Smooth muscle cell of the brain vasculature (primary cell): ENCODE measurements at places on chromosomes 7 and 10.

DNA sequence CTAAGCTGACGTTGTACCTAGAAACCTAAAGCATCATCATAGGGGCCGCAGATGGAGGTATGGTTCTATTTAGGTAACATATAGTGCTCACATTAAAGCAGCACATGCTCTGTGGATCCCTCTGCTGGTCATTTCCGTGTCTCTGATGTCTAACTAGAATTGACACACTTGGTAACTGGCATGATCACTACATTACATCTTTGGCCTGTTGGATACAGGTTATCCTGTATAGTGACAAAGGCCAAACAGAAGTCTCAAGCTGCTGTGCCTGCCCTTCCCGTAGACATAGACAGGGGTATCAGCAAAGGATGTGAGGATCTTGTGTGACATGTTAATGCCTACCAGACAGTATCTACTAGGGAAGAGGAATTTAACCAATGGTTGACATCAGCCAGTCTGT is 51.2 kb downstream of the KIF5B start:
- DNase-seq: peak; percentile 18

- DNase-seq: no peak
Observed at GRCh38 chr10:77911535-77912123, 14.9 kb downstream of the DLG5 start.

DNA sequence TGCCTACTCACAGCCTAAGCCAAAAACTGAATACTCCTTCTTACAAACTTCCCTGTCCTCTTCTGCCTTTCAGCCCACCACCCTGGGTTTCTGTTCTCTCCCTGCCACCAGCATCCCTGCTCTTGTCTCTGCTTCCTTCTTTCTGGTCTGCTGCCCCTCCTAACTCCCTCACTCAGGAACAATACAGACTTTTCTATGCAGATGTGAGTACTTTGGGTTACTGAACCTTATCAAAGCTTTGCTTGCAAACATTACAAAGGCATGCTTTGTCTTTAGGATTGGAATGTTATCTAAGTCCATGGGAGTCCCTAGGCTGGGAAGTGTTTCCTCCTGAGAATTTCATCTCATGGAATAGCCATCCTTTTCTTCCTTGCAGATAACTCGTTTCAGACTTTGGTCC is 28.9 kb downstream of the CNNM1 start:
- no peak for DNase-seq

GRCh38 chr10:63832686-63833085 is 311.5 kb downstream of the REEP3 start:
- no peak for DNase-seq

GRCh38 chr10:72218325-72218724 is 2.2 kb upstream of the ASCC1 start:
- DNase-seq: no peak

DNA sequence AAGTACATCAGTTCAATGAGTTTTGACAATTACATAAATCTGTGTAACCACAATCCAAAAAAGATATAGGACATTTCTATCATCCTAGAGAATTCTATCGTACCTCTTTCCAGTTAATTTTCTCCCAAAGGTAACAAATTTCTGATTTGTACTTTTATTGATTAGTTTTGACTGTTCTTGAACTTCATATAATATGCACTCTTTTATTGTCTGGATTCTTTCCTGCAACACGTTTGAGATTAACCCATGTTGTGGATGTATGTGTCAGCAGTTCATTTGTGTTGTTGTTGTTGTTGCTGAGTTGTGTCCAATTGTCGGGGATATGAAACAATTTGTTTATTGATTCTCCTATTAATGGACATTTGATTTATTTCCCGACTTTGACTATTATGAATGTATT is 145.9 kb upstream of the WDR11 start:
- DNase-seq: no peak

- DNase-seq: no peak
Observed at GRCh38 chr10:92241158-92241500, 49.7 kb downstream of the CPEB3 start.

GRCh38 chr7:82114237-82114636 is 329.3 kb downstream of the CACNA2D1 start:
- DNase-seq: no peak

GRCh38 chr7:105748701-105749100 is 127.7 kb downstream of the ATXN7L1 start:
- DNase-seq: no peak

DNA sequence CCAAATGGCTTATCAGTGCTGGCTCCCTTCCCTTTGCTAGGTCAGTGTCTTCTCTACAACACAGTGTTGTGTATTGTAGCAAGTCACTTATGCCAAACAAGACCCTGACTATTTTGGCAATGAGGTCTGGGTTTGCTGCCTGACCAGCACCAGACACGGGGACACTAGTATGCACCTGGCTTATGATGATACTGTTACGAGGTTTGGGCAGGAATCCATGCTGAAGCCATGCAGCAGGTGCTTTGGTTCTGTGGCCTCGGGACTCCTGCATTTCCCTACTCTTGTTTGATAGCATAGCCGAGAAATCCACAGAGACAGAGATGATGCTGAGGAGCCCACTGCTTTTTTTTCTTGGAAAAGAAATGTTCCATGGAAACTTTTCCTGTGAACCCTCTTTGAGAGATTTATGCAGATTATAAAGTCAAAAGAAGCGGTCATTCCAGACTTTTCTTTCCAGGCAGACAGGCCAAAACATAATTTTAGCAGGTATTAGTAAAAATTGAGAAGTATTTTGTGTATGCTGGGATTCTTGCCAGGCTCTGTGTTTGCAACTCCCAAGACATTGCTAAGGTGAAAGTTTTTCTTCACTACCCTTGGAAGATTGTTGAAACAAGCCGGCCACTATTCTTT is 291.1 kb downstream of the BBS9 start:
- no peak for DNase-seq

DNA sequence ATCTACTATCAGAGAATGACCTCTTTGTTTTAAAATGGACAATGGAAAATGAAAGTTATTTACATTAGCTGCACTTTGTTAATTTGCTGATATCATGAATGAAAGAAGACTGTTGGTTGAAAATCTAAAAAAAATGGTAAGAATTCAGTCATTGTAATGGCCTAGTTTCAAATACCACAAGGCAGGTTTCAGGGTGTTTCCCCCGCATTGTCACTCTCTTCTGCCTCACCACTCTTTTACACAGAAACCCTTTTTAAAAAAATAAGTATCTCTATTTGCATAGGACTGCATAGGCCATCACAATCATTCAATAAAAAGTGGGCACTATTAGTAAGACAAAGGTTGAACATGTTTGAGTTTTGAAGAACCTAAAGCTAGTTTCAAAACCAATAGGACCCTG is 737.1 kb downstream of the INHBA start:
- DNase-seq: no peak

- DNase-seq: peak; percentile 33
Observed at GRCh38 chr10:91340613-91341362, 69.4 kb upstream of the HECTD2 start.

- DNase-seq: peak; percentile 63
Observed at GRCh38 chr7:131895541-131896164, 339.2 kb upstream of the PODXL start.

DNA sequence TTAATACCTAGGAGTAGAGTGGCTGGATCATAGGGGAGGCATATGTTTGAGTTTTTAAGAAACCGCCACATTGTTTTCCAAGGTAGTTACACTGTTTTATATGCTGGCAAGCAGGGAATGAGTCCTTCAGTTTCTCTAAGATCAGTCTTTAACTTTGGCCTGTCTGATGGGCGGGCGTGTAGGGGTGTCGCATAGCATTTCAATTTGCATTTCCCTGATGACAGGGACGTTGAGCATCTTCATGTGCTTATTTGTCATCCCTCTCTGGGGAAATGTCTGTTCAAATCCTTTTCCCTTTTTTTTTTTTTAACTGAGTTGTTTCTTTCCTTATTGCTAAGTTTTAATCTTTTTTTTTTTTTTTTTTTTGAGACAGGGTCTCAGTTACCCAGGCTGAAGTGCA is 9.8 kb downstream of the MTG1 start:
- DNase-seq: no peak

GRCh38 chr7:139658908-139659675 is 118.7 kb downstream of the HIPK2 start:
- DNase-seq: no peak

- no peak for DNase-seq
Observed at GRCh38 chr10:118259288-118259906, 82.7 kb downstream of the FAM204A start.

GRCh38 chr10:102652170-102652916 is 8.1 kb downstream of the TRIM8 start:
- no peak for DNase-seq

GRCh38 chr7:43531700-43532099 is 51.2 kb upstream of the STK17A start:
- no peak for DNase-seq

DNA sequence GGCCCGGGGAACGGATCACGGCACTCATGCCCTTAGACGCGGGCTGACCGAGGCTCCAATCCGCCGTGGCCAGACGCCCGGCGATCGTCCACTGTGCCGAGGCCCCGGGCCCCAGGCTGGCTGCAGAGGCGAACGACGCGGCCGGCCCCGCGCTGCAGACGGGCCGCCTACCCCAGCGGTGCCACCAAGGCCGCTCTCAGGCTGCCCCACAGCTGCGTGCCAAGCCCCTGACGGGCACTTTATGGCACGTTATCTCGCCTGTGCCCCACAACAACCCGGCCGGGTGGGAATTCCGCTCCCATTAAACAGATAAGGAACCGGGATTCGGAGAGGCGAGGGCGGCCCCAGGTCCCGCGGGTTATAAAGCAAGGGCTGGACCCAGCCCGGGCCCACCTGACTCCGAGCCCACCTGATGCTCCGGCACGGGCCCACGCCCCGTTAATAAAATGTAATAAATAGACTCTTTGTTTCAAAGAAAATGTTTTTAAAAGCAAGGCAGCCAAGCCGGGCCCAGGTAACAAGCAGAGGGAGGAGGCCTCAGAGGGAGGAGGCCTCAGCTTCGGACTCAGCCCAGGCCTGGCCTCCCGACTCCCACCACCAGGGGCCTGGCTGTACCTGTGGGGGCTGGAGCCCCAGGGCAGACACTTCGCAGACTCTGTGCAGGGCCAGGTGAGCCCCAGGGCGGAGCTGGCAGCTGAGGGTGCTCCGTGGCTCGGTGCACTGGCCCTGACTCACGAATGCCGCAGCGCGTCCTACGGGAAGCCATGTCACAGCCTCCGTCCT is 79.7 kb downstream of the FOXL3 start:
- DNase-seq: no peak

DNA sequence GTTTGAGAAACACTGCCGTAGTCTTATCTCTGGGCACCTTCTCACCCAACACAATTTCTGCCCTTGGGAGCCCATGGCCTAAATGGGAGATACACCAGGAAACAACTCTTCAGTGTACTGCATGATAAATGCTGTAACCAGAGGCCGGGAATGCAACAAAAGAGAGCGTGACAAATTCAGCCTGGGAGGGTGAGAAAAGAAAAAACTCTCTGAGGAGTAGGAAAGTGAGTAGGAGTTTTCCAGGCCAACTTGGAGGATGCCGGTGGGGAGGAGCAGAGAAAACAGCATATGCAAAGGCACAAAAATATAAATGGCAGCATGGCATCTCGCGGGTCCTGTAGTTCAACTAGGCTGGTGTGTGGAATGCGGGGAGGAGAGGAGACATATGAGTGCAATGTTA is 624.5 kb downstream of the PARD3 start:
- DNase-seq: no peak

DNA sequence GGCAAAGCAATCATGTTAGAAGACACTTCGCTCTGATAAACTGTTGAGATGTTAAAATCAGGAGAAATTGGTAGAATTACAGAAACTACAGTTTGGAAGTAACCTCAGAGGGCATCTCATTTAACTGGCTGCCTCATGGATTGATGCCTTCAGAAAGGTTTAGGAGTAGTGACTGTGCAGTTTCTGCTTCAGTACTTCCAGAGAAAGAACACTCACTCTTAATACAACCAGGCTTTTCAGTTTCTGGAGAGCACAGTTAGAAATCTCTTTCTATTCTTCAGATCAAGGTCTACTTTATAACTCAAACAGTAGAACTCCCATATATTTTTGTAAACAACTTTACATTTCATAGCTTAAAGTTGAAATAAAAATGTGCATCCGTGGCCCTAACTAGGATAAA is 1358.9 kb upstream of the LRRTM3 start:
- no peak for DNase-seq

- no peak for DNase-seq
Observed at GRCh38 chr7:911791-912480, 35.6 kb downstream of the GET4 start.

DNA sequence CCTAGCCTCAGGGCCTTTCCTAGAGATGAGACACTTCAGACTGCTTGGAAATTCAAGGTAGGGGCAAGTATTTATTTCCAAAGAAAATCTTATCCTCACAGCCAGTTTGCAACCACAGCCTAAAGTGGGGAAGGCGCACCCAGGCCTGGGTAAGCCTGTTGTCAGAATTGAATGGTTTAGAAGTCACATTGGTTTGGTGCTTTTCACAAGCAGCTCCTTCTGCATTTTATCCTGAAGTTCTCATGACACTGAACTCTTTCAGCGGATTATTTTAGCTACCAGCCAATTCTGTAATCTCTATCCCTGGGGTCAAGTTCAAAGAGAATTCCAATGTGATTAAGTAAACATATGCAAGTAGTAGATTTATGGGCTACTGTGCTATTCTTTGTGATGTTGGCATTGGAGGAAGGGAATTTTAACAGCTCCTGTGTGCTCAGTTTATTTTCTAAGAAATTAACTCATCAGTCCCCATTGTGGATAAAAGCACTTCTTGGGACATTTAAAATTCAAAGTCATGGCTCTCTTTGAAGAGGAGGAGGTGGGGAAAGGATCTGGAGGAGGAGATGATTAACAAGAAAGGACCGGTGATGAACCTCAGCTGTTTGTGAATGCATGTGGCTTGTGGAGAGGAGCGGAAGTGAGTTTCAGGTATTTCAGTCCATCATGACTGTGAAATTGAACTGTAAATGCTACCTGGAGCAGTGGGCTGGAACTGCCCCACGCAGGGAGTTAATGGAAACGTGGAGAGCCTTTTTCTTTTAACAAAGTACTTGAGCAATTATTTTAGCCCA is 90.2 kb upstream of the CACUL1 start:
- DNase-seq: no peak

DNA sequence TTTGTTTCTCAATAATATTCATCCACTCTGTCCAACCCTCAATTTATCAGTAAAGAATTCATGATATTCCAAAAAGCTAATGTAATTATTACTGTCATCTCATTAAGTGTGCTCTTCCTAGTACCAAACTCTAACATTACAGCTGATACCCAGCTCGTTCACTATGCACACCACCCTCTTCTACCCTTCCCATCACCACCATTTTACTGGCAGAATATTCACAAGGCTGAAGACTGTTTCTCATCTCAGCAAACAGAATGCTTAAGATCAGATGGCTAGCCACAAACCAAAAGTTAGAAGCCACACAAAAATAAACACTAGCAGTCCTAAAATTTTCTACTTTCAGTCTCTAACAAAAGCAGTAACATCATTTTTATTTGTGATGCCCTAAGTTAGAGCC is 121.5 kb downstream of the SRPK2 start:
- no peak for DNase-seq
